ENCODE measurements at places on chromosomes 2 and 18.

GRCh38 chr2:17594533-17595401 is 54.3 kb downstream of the VSNL1 start:
- DNase-seq: no peak

DNA sequence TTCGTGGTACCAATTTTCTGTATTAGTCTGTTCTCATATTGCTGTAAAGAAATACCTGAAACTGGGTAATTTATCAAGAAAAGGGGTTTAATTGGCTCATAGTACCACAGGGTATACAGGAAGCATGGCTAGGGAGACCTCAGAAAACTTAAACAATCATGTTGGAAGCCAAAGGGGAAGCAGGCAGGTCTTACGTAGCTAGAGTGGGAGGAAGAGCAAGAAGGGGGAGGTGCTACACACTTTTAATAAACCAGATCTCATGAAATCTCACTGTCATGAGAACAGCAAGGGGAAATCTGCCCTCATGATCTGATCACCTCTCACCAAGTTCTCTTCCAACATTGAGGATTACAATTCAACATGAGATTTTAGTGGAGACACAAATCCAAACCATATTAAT is 226.8 kb upstream of the TPO start:
- no peak for DNase-seq

DNA sequence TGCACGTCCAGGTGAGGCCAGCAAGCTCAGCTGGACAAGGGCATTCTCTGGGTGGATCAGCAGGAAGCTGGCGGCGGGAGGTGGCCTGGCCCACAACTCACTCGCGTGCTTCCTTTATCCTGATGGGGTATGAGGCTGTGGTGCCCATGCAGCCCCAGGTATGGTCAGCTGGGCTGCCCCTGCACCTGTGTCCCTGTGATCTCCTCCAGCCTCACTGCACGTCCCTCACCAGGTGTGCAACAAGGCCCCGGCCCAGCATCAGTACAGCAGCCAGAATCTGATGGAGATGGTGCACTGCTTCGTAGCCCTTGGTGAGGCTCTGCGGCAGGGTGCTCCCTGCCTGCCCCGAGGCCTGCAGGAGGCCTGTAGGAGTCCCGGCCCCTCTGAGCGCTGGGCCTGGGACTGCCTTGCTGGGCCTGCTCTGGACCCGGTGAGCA is 17.6 kb downstream of the MROH2A start:
- no peak for DNase-seq

DNA sequence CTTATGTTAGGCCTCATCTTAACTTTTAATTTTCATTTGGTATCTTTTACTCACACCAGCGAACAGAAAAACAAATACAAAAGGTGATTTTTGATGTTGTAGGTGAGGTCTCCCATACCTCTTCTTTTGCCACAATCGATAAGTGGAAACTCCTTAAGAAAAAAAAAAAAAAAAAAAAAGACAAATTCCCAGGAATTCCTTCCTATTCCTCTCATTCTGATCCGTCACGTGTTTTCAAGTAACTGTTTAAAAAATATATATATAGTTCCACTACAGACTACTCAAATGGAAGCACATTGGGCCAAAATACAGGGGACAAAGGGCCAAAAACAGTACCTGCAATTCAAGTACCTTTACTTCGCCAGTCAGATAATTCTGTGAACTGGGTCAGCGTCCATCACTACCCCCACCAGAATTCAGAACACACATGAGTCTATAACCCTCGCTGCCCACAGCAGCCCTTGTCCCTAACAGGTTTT is 16.5 kb downstream of the NMUR1 start:
- no peak for DNase-seq

DNA sequence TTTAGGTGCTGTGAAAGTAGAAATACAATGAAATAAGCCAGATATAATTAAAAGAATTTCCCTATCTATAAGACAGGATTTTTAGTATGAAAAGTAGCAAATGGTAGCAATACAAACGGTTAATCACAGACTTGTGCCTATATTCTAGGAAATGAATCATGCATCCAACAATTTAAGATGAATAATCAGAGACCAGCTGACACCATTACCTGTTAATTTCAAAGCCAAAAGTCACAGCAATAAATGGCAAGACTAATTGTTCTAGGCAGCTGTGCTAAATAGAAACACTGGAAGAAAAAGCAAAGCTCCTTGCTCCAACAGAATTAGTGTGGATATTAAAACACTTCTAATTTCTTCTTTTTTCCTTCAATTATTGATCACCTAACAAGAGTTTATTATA is 35.1 kb upstream of the MPP4 start:
- DNase-seq: no peak

DNA sequence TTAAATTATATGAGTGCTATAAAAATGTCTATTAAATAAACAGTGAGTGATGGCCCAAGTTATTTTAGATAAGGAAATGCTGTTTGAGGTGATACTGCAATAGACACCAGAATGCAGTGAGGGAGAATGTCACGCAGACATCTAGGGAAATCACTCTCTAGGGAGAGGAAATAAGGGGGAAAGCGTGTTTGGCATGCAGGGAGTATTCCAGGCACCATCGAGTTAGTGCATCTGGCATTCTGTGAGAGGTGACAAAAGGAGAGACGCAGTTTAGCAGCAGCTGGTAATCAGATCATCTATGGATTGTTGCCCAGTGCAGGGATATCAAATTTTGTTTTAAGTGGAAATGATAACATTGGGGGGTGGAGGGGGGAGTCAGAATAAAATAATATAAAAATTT is 175.4 kb upstream of the NETO1 start:
- no peak for DNase-seq

DNA sequence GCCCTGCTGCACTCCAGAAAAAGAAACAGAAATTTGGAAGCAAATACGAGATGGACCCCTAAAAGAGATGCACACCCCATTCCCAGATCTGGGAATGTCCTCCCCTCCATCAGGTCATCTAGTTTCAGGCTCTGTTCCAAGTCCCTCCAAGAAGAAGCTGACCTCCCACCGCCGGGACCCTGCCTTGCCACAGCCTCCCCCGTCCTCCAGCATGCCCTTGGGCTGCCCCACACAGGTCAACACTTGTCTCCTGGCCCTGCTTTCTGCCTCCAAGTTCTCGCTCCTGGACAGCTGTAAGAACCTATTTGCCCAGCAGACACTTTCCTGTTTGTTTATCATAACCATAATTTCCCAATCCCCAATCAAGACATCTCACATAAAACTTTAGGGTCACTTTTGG is 2.0 kb downstream of the ASPRV1 start:
- DNase-seq: no peak

GRCh38 chr2:42071791-42072190 is 24.0 kb downstream of the PKDCC start:
- DNase-seq: no peak

DNA sequence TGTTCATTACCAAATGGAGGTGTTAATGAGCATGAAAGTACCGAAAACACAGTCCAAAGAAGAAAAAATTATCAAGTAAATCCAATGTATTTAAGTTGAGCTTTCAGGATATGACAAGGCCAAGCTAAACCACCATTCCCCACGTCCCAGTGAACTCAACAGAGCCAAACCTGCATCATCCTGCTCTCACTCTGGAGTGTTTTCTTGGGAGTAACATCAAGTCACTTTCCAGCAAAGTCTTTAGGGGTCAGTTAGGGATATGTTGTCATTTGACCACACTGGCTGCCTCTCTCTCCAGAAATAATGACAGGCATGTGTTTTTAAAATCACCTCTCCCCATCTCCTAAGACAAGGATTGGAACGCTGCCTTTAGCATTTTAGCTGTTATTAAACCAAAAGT is 140.5 kb downstream of the SRBD1 start:
- DNase-seq: no peak

DNA sequence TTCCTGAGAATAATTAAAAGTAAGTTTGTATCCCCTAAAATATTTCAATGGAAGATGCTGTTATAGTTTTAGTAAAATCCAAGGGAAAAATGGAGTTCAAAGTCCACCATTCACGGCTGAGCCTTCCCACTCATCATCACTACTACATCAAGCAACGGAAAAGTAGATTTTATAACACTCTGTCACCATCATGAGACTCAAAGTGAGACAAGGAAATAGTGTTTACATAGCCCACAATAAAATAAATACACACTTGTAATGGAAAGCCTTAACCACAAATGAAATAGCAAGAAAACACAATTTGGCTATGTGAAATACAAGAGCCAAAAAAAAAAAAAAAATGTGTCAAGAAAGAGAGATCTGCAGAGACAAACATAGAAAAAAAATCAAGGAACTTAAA is 569.9 kb upstream of the REG3G start:
- DNase-seq: no peak

DNA sequence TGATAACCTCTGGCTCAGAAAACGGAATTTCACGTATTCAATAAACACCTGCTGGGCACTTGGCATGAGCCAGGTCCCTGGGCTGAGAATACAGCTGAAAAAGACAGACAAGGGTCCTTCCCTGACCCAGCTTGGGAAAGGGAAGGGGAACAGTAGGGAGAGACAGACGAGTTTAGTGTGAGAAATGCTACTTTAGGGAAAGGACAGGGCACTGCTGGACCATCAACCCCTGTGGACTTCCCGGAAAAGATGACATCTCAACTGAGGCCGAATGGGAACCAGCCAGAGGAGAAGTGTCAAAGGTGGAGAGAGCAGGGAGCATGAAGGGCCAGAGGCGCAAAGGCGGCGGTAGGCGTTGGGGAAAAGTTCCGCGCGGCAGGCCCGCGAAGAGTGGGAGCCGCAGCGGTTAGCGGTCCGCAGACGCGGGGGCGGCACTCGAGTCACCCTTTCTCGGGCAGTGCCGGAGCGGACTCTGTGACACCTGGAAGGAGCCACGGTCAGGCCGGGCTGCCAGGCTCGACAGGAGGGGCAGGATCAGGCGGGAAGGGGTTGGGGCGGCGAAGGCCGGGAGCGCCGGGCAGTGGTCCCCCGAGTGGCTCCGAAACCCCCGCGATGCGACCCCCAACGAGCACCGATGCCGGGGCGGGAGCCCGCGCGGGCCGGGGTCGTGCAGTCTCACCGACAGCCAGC is 519 bp downstream of the TEX261 start:
- no peak for DNase-seq

All from CD4-positive, alpha-beta T cell treated with Interleukin-6 at 100 ng/mL for 8 hours (primary cell).